Activated gamma-delta T cell treated with anti-CD3 and anti-CD28 coated beads, Interleukin-2, amount 50 U/mL, for 16 hours (primary cell): ENCODE measurements at places on chromosomes 16 and 17.

- peak; percentile 9 for DNase-seq
These were observed 154.2 kb downstream of the MRM1 start for GRCh38 chr17:36755586-36755985.

- no peak for DNase-seq
These were observed 17.8 kb downstream of the RARA start for GRCh38 chr17:40326832-40327199.

DNA sequence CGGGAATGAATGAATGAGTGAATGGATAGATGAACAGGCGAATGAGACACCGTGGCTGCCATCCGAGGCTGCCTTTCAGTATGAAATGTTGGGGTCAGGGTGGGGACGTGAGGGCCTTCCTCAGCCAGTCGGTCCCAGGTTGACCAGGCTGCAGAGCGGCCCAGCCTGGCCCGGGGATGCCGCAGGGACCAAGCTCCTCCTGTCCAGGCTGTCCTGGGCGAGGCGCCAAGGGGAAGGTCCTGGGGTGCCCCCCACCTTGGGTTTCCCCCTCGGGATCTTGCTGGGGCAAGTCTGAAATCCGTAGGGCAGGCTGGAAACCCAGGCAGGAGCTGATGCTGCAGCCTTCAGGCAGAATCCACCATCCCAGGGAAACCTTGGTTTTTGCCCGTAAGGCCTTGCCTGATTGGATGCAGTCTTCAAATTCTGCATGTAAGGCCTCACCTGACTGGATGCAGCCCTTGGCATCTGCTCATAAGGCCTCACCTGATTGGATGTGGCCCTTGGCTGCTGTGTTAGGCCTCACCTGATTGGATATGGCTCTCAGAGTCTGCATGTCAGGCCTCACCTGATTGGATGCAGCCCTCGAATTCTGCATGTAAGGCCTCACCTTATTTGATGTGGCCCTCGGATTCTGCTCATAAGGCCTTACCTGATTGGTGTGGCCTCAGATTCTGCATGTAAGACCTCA is 61.7 kb upstream of the ZNF469 start:
- DNase-seq: no peak

- DNase-seq: no peak
These were observed 14.7 kb downstream of the CCR7 start for GRCh38 chr17:40550608-40551007.
